ENCODE measurements at places on chromosomes 2 and 18.

GRCh38 chr2:50885948-50886347, 146.0 kb downstream of the NRXN1 start:
- no peak for DNase-seq

GRCh38 chr2:28613633-28614501, 118.0 kb downstream of the PLB1 start:
- DNase-seq, result no peak

DNA sequence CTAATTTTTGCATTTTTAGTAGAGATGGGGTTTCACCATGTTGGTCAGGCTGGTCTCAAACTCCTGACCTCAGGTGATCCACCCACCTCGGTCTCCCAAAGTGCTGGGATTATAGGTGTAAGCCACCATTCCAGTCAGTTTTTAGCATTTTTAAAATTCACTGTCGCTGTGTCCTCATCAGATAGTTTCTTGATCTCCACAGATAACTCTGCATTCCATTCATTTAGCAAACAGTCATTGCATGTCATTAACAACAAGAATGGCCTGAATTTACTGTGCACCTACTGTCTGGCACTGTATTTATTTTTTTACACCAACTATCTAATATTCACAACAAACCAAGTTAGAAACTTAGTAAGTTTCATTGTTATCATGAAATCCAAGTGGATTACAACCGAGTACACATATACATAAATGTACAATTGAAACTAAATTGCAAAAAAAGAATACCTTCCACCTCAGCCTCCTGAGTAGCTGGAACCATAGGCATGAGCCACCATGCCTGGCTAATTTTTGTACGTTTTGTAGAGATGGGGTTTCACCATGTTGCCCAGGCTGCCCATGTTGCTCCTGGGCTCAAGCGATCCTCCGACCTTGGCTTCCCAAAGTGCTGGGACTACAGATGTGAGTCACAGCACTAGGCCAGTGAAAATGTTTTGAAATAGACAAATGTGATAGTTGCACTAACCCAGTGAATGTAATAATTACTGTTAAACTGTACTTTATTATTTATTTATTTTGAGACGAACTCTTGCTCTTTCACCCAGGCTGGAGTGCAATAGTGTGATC, 4.3 kb downstream of the MCEE start:
- no peak for DNase-seq

GRCh38 chr2:35821675-35822074, 533.9 kb upstream of the CRIM1 start:
- no peak for DNase-seq

DNA sequence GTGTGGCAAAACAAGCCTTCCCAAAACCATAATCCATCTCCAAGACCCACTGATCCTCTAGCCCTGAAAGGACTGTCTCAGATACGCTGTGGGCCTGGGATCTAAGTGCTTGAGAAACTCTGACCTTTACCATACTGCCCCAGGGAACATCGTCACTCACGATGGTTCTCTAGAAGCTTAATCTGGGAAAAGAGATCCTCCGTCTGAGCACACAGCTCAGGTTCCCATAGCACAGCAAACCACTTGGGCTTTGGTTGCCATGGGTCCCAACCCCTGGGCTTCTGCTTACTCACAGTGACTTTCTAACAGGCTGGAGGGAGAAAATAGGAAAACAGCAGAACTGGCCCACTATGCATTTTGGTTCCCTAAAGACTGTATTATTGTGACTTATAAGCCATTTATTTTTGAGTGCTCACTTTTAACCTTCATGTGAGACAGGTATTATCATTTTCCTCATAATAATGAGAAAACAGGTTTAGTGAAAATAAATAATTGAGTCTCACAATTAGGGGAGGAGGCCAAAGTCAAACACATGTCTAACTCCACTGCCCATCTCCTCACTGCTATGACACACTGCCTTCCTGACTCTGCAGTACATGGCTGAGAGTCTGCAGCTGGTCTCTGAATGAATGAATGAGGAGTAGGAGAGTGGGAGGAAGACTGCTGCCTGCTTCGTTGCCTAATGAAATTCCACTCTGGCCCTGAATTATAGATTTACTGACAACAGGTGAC, 46.7 kb downstream of the REEP1 start:
- no peak for DNase-seq

DNA sequence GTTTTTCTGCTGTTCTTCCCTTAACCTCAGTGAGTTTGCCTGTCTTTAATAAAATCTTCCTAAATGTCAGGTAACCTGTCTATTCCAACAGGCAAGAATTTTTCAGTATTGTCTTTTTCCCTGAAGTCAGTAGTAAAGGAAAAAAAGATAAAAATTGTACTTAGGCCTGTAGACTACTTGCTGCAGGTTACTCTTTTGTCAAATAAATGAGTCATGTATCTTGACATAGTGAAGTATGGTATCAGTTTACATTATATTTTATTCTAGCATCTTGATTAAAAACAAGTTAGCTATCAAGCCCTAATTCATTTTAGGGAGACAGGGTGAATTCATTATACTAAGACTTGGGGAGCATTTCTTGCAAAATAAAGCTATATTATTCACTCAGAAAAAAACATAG, 59.8 kb downstream of the ITGA4 start:
- DNase-seq, result no peak

DNA sequence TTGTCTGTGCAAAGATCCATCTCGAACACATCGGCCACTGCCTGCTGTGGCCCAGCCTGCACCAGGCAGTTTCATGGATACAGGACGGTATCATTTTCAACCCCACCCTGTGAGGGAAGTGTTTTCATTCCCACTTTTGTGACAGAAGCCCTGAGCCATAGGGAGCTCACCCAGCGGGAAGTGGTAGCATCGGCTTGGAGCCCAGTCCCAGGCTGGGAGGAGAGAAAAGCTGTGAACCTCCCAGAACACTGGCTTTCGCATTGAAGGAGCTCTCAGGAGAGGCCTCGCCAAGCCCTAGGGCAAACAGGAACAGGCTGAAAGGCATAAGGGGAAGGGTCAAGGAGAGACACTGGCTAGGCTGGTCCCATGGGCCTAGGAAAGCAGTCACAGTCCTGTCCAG, 166.1 kb downstream of the TFCP2L1 start:
- DNase-seq, result no peak

GRCh38 chr2:128292599-128293425, 25.9 kb downstream of the HS6ST1 start:
- no peak for DNase-seq

- DNase-seq, result no peak
Measured at GRCh38 chr2:226969417-226970080, 133.7 kb downstream of the RHBDD1 start.

GRCh38 chr2:178072383-178073301, at the start of gene PDE11A:
TSS of gene PDE11A (minus strand) at chr2:178072777. CDS start at chr2:178072437, 340 bp downstream.
- peak; percentile 57 for DNase-seq

DNA sequence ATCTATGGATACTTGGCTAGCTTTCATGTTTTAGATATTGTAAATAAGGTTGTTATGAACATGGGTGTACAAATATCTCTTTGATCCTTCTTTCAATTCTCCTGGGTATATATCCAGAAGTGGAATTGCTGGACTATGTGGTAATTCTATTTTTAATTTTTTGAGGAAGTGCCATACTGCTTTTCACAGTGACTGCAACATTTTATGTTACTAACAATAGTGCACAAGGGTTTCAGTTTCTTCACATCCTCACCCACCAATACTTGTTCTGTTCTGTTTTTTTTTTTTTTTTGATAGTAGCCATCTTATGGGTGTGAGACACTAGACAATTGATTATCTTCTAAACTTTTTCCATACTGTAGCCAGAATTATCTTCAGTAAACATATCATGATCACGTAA, 17.3 kb upstream of the NEUROD1 start:
- no peak for DNase-seq

DNA sequence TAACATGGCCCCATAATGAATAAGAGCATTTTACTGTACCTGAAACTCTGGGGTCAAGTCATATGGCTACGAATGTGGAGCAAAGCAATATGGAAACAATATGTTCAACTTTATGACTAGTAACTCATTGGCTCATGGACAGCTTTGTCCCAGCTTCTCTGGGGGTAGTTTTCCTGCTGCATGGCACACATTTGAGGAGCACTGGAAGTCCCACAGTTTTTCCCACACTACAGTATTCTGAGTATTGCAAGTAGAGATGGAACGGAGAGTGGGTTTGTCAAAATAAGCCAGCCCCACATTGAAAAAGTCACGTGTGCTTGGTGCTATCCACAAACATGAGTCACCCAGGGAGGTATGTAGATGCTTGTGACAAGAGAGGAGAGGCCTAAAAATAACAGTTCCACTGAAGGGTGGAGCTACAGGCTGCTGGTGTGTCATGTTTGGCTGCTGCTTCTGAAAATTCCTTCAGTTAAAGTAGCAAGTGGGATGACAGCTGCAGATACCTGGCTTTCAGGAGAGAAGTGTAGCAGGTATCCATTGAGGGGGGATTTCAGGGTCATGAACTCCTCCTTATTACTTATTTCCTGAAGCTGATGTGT, 48.2 kb upstream of the CTAGE1 start:
- DNase-seq, result peak; percentile 78

- no peak for DNase-seq
Measured at GRCh38 chr2:233476651-233477547, 89.7 kb downstream of the USP40 start.

GRCh38 chr2:25421820-25422411, 80.2 kb upstream of the DNMT3A start:
- DNase-seq, result no peak

DNA sequence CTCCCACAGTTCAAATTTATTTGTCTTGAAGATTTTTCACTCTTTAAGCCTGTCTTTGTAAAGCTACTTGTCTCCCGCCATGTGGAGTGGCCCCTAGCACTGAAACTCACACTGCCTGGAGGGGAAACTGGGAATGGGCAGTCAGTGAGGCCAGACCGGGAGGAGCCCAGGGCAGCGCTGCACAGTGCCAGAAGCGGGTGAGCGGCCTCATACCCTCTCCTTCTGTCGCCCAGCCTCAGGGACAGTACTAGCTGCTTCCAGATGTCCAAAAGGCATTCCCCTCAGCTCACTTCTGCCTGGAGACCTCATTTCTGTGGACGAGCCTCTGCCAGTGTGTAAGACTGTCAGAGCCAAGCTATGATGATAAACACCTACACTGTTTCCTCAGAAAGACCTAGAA, 79.9 kb downstream of the SEPTIN10 start:
- DNase-seq, result no peak

DNA sequence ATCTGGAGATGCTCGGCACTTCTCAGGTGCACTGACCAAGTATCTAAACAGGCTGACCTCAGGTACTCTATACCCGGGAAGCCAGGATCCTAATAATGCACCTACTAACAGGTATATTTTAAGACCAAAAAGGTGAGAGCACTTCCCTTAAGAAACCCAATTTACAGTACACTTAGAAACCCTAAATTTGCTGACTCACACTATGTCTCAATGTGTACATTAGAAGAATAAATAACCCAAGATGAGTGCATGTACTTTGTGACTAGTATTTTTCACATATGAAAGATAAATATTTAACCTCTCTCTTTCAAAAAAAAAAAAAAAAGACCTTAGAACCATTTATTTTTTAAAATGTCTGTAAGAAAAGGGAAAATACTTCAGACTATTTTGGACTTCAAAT, 118.8 kb downstream of the ZNF516 start:
- no peak for DNase-seq

DNA sequence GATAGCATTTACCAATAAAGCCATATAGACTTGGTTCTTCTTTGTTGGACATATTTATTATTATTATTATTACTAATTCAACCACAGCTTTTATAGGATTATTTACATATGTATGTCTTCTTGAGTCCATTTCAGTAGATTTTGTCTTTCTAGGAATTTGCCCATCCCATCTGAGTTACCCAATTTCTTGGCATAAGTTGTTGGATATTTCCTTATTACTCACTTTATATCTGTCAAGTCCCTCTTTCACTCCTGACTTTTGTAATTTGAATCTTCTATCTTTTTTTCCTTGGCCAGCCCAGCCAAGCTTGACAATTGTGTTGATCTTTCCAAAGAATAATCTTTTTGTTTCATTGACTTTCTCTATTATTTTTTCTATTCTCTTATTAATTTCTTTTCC, 543.7 kb downstream of the SUCLG1 start:
- DNase-seq, result no peak

Measured in amniotic stem cell (primary cell).